ENCODE measurements at places on chromosomes 1 and 21.
A peak's percentile ranks its signal among the peaks of the same experiment; 100 is the strongest.

DNA sequence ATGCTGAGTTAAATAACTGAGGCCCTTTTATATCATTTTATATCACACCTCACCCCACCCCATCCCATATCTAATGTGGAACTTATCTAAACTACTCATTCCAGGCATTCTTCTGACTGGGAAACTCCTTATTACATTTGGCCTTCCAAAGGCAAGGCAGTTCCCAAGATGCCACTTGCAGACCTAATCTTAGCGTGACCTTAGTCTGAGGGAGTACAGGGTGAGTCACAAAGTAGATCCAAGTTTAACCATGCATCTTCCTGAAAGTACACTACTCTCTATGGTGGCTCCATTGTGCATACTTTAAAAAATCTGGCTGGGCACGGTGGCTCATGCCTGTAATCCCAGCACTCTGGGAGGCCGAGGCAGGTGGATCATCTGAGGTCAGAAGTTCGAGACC lies 353.6 kb upstream of the C1orf87 start:
- DNase-seq: peak; percentile 52

GRCh38 chr1:229195246-229195645 lies 75.7 kb upstream of the RAB4A start:
- no peak for DNase-seq

DNA sequence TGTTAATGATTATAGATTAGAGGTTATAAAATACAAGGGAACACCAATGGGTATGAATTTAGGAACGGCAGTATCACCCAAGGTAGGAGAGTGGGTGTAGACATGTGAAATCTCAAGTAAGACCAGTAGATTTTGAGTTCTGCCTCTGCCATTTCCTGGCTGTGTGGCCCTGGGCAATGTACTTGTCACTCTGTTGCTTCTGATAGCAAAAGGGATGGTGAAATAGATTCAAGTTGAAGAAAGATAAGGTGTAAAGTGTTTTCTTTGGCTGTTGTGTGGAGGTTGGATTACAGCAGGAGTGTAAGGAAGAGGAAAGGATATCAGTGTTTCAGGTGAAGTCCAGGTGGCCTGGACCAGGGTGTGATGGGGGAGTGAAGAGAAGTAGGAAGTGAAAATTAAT lies 64.3 kb downstream of the ADSS2 start:
- DNase-seq: no peak

- DNase-seq: peak; percentile 84
Observed at GRCh38 chr1:166145499-166145898, 21.3 kb downstream of the FAM78B start.

DNA sequence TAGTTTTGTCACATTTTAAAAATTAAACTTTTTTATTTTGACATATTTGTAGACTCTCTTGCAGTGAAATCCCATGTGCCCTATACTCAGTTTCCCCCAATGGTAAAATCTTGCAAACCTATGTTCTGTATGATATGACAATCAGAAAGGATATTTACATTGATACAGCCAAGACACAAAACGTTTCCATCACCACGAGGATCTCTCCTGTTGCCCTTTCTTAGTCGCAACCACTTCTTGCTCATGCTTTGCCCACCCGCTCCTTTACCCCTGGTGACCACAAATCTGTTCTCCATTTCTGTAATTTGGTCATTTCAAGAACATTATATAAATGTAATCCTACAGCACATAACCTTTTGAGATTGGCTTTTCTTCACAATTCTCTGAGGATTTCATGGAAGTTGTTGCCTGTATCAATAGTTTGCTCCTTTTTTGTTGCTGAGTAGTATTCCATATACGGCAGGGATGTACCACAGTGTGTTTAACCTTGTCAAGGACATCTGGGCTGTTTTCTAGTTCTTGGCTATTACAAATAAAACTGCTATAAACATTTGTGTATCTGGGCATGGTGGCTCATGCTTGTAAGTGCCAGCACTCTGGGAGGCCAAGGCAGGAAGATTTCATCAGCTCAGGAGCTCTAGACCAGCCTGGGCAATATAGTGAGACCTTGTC lies 14.0 kb upstream of the BATF3 start:
- DNase-seq: no peak

Data from kidney tubule cell (primary cell).